ENCODE measurements at places on chromosomes 4 and X.

GRCh38 chr4:149754526-149754925 lies 61.1 kb downstream of the IQCM start:
- DNase-seq = no peak

DNA sequence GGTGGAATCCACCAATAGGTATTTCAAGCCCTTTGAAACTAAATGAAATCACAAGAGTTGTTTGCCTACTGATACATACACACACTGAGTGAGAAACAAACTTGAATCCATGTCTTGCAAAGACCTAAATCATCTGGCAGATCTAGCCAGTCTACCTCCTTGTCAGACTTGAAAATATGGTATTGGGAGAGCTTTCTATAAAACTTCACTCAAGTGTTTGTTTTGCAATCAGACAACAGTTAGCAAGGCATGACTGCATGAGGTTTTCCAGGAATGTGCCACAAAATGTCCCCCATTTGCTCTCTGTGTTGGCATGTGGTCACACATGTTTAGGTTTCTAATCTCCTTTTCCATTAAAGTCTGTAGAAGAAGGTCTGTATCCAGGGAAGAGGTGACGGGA lies 52.4 kb downstream of the MAP3K15 start:
- no peak for DNase-seq

- no peak for DNase-seq
Measured at GRCh38 chr4:76305971-76306881, at the start of gene STBD1. Gene STBD1 (plus strand): TSS chr4:76306733. CDS start chr4:76306770, 37 bp downstream.

DNA sequence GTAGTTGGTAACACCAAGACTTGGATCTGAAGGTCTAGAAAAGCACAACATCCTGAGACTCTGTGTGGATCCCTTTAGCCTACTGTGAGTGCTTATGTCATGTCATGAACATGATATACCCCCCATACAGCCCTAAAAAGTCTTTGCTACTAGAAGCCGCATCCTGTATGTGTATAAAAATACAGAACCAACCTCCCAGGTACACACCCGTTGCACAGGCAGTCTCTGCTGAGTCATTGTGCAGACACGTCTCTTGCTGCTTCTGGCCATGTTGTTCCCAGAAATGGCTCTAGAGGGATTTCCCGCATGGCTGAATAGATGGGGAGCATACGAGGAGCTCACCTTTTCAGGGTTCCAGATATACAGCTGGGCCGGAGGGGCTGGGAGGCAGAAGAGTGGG lies 93.3 kb downstream of the MAMLD1 start:
- DNase-seq = no peak

GRCh38 chr4:94076498-94076897 lies 131.2 kb upstream of the SMARCAD1 start:
- DNase-seq = no peak

- DNase-seq = no peak
Measured at GRCh38 chr4:138675685-138676084, 339.9 kb upstream of the NOCT start.

- no peak for DNase-seq
Measured at GRCh38 chr4:42397635-42398170, 415 bp downstream of the SHISA3 start.

- no peak for DNase-seq
Measured at GRCh38 chrX:78327370-78328086, at the start of gene CYSLTR1. Gene CYSLTR1 (minus strand): TSS chrX:78327611. CDS start chrX:78273746, 53,865 bp downstream.

DNA sequence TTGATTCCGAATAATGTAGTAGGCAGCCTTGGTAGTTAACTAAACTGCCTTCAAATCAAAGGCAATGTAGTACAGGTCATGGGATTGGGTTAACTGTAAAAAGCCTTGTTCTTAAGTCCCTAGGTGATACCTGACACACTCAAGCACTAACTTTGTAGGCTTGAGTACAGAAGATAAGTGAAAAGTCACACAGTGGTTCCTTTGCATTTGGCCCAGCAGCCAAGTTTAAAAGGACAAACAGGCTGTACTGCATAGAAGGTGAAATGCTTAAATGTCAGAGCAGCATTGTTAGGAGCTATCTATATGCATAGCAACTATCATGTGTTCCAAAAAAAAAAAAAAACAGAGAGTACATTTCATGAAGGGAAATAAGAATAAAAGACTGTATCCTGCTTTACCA lies 178.4 kb downstream of the ATOH1 start:
- DNase-seq = no peak

DNA sequence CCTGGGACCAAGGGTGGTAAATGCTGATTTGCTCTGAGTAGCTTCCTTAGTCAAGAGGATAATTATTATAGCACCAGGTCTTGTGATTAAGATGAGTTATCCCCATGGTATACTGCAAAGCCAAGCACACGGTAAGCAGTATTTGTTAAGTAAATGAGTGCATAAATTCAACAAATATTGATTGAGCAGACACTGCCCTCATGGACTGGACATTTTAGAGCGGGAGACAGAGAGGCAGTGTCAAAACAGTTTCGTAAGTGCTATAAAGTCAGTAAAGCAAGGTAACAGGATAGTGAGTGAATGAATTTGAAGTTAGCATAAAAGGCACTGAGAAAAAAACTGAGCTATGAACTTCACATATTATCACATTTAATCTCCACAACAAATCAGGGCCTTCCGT lies 13.9 kb downstream of the PHF8 start:
- no peak for DNase-seq

- no peak for DNase-seq
Measured at GRCh38 chrX:30881797-30882196, 7.3 kb downstream of the TAB3 start.

DNA sequence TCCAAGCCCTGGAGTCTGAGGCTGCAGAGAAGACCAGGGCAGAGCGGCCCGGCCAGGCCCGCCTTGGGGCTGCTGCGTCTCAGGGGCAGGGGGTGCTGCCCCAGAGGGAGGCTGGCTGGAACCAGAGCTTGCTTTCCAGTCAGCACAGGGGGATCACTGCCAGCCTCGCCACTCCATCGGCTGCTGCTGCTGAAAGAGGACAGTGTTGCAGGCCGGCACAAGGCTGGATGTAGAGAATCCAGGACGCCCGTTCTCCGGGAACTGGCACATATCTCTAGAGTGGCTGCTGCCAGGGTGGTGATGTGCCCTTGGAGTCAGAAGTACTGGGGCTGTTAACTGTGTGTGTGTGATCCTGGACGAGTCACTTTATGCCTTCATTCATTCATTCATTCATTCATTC lies 31.9 kb upstream of the SORCS2 start:
- DNase-seq = no peak

- no peak for DNase-seq
Measured at GRCh38 chrX:12366440-12366839, 228.2 kb downstream of the FRMPD4 start.

- DNase-seq = no peak
Measured at GRCh38 chrX:66751136-66751782, 112.4 kb upstream of the EDA2R start.

- DNase-seq = no peak
Measured at GRCh38 chrX:115696039-115696438, 135.1 kb downstream of the PLS3 start.

DNA sequence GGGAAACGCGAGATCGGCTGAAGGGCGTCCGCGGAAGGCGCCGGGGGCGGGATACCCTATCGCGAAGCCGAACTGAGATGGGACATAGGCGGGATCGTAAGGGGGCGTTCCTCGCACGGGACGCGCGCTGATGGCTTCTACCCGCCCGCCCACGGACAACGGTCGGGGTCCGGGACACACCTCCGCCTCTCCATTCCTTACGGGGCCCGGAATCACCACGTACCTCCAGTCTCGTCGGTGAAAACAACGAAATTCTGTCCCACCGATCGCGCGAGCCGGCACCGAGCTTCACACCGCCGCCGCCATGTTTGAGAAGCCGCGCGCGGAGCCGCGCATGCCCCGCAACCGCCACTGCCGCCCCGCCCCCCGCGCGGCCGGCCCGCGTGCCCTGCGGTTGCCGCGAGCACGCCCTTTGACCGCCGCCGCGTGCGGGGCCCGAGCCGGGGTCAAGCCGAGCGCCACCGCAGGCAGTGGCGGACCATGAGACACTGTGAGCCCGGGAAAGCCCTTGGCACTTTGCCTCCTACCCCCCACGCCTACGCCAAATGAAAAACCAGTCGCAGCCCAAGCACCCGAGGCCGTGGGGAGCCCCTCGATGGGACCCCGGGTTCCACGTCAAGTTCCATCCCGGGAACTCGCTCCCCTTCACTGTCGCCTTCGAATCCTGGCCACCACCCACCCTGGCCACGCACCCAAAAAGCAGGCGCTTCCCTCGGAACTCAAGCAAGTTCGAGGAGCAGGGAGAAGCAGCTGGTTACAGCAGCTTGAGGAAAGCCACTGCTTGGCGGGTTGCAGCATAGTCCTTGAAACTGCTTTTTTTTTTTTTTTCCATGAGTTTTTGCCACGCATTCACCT lies at the start of gene SCML2:
SCML2 (minus strand) TSS at position 320 of the 855 bp plus-strand sequence. CDS start 20,617 bp downstream, outside the sequence.
- no peak for DNase-seq

- no peak for DNase-seq
Measured at GRCh38 chr4:110613745-110614144, 9.1 kb downstream of the PITX2 start.

GRCh38 chr4:42341518-42342026 lies 55.7 kb upstream of the SHISA3 start:
- no peak for DNase-seq

GRCh38 chr4:76155979-76156378 lies 7.8 kb upstream of the NUP54 start:
- no peak for DNase-seq

DNA sequence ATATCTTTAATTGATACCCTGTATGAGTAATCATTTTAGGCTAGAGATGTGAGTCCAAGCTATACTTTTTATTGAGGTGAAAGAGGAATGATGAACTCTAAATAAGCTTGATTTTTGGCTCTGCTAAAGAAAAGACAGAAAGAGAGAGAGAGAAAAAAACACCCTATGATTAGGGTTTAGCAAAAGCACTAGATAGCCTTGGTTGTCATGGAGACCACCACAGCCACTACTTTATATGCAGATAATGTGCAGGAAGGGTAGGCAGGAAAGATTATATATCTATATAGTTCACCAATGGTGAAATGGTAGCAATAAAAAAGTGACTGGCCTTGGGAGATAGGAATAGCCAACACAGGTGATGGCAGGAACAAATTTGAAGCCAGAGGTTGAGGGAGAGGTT lies 69.9 kb upstream of the CAMK2D start:
- no peak for DNase-seq

DNA sequence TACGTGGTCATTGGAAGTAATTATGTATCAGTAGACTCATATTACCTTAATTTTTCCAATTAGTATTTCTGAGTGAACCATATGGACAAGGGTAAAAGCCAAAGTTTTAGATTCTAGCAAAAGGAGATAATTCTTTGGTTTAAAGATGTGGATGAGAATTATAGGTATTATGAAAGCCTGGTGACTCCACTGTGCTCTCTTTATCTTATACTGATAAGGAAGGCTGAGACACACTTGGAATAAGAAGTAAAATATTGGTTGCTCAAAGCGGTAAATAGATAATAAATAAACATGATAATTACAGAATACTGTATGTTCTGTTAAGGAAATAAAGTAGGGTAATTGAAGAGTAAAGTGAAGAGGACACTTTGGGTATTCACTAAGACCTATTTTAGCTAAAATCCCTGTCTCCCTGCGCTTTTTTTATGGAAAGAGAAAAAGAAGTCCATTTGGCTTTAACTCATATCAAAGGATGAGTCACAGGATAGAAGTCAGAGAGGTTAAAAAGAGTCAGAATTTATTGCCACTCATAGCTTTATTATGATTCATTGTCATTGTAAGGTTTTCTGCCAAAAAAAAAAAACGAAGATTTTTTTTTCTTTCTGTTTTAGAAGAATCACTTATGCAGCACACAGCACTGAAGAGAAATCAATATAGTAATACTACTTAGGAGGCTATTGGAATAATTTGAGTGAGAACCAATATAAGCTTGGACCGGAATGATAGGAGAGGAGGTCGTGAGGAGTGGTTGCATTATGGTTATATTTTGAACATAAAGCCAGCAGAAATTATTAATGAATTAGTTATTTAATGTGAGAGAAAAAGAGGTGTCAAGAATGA lies 2463.1 kb downstream of the ARAP2 start:
- DNase-seq = no peak

DNA sequence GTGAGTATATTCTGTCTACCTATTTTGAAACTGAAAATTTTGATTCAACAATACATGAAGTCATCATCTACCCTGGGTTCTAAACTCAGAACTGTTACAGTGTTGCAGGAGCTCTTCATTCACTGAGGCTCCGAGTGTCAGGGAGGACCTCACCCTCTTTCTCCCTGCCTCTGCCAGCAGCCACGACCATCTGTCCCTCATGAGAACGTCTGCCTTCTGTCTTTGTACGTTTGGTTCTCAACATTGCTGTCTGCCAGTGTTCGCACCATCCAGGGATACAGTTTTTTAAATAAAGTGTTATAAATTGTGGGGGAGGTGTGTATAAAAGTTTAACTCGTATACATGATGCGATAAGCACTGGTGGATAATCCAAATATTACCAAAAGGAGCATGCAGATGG lies 55.5 kb downstream of the TRAPPC11 start:
- DNase-seq = no peak

DNA sequence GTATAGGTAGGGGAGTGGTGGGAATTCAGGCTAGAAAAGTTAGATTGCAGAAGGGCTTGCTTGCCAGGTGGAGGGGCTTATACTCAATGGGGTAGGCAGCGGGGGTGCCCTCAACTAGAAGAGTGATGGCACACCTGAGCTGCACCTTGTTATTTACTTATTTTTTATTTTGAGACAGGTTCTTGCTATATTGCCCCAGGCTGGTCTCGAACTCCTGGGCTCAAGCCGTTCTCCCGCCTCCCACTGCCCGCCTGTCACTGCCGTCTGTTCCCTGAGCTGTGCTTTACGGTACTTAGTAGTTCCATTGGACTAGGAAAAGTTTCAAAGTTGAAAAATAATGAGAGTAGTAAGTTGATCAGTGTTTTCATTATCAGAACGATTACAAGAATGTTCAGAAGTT lies 2.0 kb downstream of the ZFX start:
- no peak for DNase-seq

DNA sequence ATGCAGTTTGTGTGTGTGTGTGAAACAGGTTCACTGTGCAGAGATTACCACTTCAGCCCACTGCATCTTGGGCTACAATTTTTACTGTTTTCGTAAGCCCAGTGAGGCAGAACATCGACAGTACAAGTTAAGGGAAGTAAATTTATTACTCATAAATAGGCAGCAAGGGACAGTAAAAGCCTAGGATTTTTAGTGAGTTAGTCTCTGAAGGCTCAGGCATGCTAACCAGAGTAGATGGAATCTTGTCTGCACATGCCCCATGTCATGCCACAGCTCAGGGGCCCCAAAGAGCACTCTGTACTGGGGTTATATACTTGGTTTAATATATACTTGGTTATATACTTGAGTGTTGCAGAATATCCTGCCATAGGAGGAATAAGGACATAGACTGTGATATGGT lies 825.7 kb downstream of the TECRL start:
- no peak for DNase-seq

- DNase-seq = no peak
Measured at GRCh38 chrX:352582-353314, 34.0 kb downstream of the PPP2R3B start.

GRCh38 chr4:36325926-36326325 lies 44.5 kb downstream of the DTHD1 start:
- no peak for DNase-seq

DNA sequence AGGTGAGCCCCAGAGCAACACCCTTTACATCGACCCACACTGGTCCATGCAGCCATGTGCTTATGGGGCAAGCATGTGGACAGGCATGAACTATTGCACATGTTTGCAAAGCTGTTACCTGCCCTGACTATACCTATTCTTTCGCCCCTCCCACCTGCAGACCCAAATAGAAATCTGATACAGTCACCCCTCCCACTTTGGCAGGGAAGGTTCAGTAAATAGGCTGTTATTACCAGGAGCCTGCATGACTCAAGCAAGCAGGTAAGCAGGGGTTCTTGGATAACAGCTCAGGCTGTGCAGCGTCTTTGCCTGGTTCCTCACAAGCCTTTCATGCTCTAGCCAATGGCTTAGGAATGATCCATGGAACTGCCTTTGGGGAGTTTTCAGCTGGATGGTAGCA lies 122.7 kb upstream of the DIPK2B start:
- no peak for DNase-seq
